Stimulated activated CD4-positive, alpha-beta T cell treated with anti-CD3 and anti-CD28 coated beads, Interleukin-1b, Interleukin-23, amount 100 ng/mL, for 4 hours (primary cell): ENCODE measurements at places on chromosomes 2 and 18.

GRCh38 chr2:54572636-54573536, 116.8 kb downstream of the SPTBN1 start:
- DNase-seq: no peak

DNA sequence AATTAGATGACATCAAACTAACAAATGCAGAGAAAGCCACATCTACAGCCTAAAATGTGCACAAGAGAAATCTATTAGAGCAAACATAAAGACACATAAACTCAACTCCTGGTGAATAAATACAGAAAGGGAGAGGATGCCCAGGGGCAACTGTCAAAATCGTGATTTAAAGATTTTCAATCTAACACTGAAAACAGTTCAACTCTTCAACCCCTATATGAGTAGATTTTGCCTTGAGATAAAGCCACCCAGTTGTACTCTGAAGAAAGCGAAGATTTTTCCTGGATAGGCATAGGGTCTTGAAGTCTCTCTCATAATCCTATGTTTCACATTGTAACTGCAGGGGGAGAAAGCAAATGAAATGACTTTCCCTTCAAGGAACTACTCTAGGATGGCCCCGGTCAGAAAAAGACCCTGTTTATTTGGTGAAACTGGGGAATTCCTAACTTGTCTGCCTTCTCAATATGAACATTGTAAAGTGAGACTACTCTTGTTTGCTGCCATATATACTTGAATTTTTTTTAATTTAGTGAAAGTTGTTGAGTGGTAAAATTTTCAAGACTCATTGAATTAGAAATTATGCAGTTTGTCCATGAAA, 226.7 kb downstream of the ERBB4 start:
- no peak for DNase-seq

GRCh38 chr2:108536911-108537310, 2.6 kb downstream of the LIMS1 start:
- DNase-seq: no peak

DNA sequence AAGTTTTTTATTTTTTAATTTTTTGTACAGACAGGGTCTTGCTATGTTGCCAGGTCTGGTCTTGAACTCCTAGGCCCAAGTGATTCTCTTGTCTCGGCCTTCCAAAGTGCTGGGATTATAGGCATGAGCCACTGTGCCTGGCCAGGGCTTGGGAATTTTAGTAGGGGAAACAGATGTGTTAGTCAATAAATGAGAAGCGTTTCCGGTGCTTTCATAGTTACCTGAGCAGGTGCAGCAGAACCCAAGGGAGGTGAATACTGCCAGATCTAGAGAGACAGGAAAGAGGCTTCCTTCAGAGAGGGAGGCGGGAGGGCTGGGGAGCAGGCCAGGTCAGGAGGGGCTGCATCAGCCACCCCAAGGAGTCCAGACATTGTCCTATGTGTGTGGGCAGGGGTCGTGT, 30.5 kb upstream of the IMPA2 start:
- no peak for DNase-seq

DNA sequence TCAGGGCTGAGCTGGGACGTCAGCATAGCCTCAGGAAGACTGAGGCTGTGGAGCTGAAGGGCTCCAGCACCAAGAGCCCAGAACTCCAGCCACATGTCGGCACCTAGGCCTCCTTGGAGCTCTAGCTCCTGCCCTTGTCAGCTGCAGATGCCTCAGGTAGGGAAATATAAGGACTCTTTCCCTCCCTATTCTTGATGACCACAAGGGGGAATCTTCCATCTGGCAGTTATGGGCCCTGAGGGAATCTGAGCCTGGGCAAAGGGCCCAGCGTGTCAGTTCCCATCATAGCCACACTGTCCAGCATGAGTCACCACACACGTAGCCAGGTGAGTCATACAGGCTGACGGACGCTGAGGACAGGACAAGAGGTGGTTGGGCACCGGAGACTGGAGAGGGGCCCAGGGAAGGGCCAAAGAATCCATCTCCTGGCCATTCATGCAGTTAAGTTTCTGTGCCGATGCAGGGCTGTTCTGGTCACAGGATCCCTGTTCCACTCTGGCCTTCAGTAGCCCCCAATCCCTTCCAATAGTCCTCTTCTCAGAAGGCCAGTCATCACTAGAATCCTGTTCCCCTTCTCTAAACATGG, 1.8 kb downstream of the MPV17 start:
- DNase-seq: no peak

GRCh38 chr2:64017811-64018700, 1.2 kb downstream of the VPS54 start:
- no peak for DNase-seq

GRCh38 chr2:120715353-120715752, 20.3 kb upstream of the GLI2 start:
- no peak for DNase-seq

DNA sequence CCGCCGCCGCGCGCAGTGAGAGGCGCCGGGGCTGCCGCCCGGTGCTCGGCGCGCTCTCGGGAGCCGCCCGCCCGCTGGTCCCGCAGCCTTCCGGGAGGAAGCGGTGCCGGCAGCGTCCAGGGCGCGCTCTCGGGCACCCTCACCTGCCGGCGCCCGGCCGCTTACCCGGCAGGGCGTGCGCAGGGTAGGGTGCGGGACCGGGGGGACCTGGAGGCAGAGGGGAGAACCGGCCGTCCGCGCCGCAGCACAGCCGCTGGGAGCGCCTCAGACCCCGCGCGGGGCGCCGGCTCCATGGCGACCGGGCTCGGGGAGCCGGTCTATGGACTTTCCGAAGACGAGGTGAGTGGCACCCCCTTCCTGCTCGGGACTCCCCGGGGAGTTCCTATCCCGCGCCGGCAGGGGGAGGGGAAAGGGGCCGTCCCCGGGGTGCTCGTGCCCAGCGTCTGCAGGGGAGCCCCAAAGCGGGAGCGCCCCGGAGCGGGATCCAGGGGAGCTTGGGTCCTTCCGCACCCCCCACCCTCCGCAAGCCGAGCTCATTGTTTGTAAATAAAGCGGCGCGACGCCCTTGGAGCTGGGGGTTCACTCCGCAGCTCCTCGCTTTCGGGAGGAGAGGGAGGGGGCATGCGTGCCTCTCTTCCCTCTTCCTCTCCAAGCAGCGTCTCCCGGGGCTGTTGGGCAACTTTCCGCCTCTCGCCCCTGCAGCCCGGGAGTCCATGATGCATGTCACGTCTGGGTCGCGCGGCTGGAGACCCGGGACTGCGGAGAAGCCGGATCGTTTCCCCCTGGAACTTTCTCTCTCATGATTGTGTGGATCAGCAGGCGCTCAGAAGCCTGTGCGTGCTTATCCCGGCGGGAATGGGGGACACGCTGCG, 580 bp downstream of the NEDD4L start:
- peak; percentile 27 for DNase-seq

- no peak for DNase-seq
These were observed 80.8 kb upstream of the CERS6 start for GRCh38 chr2:168375195-168375798.

DNA sequence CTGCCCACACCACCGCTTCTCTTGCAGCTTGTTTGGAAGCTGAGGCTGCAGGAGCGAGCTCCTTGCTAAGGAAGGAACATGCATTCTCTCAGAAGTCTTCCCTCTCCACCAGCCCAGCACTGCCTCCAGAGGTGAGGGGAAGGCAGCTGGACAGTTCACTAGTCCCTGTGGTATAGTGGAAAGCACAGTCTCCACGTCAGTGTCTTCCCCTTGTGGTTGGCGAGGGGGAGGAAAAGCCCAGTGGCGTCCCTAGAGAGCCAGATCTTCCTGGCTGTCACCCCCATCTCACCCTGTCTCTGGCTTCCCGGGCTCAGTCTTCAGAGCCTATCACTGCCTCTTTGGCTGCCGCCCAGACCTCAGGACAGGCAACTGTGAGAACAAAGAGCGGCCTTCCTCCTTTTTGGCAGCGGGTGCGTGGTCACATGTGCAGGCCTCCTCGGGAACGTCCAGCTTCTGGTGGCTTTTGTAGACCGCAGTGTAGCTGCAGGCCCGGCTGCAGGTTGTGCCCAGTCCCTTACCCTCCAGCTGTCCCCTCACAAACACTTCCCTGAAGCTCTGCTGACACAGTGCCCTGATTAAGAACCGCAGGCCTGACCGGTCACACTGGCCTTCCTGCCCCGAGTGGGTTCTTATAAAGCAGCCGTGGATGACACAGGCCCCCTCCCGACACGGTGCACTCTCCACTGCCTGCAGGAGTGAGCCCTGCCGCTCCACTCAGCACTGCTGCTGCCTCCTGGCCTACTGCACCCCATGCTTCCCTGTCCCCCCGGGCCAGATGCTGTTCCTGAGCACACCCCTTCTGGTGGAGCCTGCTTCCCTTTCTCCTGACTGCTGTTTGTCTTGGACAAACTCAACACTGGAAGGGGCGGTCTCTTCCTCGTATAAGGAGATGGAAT, 90.9 kb downstream of the RNF144A start:
- no peak for DNase-seq

DNA sequence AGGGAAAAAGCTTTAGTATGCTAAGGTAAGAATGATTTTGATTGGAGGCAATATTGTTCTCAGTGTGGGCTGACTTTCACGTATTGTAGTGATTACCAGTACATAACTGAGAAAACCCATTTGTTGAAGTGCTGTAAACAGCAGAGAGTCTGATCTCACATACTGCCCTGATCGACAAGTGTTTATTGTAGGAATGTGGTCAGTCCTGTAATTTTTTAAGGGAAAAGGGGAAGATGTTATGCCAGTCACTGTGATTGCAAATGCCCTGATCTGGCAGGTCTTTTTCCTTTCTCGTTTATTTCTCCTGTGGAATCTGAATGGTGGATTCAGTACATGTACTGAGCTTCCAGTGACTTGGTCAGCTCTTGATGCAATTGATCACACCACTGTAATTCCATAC, 11.5 kb downstream of the SPATS2L start:
- DNase-seq: no peak

DNA sequence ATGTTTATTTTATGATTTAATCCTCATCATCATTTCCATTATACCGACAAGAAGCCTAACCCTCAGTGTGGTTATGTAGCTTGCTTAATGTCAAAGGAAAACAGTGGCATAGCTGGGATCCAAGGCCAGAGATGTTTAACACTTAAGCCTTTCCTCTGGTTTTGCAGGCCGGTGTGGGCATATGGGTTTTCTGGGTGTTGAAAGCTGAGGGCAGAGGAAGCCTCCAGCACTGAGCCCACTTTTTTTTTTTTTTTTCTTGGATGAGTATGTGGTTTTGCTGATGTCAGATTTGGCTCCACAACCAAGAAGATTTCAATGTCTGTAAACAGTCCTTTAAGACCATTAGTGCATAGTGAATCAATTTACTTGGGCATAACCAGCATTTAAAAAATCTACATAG, 41.3 kb downstream of the LHCGR start:
- no peak for DNase-seq

GRCh38 chr2:220228310-220229006, 601.0 kb downstream of the SLC4A3 start:
- no peak for DNase-seq

DNA sequence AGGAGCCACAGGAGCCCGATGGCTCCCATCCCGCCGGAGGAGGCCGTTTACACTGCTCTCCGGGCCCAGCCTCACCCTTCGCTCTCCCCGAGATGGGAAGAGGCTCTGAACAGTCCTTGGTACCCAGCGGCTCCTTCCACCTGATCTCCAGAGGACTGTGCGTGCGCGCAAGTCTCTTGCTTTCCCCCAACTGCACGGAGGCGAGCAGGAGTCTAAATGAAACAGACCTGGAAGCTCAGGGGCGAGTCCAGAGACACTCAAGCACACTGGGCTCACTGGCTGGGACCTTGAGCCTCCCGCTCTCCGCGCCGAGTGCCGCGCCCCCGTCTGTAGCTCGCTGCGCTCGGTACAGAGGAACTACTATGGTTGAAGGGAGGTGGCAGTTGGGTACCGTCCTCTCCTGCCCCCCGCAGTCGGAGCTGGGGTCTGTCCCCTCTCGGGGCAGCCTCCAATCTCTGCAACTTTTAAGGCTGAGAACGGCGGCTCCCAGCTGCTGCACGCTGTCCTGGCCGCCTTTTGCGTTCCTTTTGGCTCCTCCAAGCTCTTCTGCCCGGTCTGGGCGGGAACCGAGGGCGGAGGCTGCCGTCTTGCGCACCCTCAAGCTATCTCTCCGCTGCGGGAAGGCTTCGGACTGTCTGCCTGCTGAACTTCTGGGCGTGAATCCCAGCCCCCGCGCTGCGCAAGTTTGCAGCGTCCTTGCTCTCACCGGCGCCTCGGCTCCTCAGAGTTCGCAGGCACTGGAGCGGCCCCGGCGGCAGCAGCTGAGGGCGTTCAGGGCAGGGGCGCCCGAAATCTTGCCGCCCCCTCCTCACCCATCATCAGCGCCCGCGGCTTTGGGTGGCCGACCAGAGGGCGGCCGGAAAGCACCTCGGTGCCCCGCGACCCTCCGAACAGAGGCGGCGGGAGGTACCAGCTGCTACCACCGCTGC, 491 bp downstream of the ALK start:
- no peak for DNase-seq

DNA sequence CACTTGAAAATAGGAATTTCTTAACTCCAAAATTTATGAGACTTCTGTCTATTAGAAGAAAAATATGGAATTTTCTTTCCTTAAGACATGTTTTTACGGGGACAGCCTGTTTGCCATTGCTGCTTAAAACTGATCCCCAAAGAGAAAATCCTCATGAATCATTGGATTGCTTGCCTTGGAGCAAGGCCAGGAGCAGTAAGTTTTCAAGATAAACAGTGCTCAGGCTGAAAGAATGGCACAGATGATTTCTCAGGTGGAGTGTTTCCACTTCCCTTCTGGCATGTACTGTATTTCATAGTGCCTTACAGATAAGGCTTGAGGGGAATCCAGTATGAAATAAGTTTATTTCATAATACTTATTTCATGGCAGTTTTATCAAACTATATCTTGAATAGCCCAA, 74.3 kb upstream of the MMADHC start:
- no peak for DNase-seq

GRCh38 chr18:46676182-46676835, 19.3 kb upstream of the LOXHD1 start:
- no peak for DNase-seq

DNA sequence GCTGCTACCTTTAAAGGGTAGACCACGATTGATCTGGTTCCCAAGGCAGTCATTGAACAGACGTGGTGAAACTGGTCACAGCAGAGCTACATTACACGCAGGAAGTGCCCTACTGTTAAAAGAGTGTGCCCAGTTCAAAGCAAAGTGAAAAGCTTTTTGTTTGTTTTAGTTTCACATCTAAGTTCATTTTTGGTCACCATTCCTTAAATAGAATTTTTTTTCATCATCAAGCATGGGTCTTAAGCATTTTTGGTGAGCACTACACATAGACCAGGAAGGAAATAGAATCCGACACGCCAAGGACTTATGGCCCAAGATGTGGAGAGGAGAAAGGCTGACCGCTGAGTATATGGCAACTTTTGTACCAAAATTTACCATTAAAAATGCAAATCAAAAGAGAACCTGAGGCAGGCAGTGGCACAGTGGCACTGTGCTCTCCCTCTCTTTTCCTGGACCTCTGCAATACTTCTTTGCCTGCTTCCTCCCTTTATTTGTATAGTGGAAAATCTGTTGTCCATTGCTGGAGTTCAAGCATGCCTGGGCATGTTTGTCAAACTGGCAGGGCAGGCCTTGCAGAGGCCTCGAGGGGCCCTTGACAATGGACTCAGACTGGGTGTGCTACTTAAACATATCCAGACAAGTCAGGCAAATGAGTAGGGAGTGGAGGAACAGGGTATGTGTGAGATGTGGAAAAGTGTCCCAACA, 42.6 kb upstream of the HNRNPA3 start:
- DNase-seq: no peak

- DNase-seq: no peak
These were observed 226.0 kb downstream of the TFCP2L1 start for GRCh38 chr2:121058852-121059558.
